Suppressor macrophage treated with lipopolysaccharide for 4 hours (primary cell): ENCODE measurements at places on chromosomes 1 and 21.

DNA sequence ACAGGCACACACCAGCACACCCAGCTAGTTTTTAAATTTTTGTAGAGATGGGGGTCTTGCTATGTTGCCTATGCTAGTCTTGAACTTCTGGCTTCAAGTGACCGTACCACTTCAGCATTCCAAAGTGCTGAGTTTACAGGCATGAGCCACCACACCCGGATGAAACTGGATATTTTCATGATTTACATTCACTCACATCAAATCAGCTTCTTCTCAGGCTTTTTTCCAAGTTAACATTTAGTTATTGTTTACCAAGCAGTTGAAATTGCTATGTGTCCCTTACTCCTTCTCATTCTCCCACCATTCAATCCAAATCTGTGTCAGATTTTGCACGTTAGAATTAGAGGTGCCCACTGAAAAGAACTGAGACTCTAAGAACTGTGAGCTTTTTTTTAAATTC lies 18.4 kb downstream of the RIT1 start:
- DNase-seq, result no peak

- no peak for DNase-seq
Observed at GRCh38 chr21:15801352-15801863, 71.6 kb downstream of the USP25 start.

DNA sequence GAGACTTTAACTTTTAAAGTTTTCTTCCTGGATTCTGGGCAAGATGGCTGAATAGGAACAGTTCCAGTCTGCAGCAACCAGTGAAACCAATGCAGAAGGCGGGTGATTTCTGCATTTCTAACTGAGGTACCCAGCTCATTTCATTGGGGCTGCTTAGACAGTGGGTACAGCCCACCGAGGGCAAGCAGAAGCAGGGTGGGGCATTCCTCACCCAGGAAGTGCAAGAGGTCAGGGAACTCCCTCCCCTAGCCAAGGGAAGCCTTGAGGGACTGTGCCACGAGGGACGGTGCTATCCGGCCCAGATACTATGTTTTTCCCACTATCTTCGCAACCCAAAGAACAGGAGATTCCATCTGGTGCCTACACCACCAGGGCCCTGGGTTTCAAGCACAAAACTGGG lies 121.0 kb downstream of the VAV3 start:
- peak; percentile 28 for DNase-seq

GRCh38 chr1:159944623-159945455 lies 574 bp downstream of the IGSF9 start:
- no peak for DNase-seq

DNA sequence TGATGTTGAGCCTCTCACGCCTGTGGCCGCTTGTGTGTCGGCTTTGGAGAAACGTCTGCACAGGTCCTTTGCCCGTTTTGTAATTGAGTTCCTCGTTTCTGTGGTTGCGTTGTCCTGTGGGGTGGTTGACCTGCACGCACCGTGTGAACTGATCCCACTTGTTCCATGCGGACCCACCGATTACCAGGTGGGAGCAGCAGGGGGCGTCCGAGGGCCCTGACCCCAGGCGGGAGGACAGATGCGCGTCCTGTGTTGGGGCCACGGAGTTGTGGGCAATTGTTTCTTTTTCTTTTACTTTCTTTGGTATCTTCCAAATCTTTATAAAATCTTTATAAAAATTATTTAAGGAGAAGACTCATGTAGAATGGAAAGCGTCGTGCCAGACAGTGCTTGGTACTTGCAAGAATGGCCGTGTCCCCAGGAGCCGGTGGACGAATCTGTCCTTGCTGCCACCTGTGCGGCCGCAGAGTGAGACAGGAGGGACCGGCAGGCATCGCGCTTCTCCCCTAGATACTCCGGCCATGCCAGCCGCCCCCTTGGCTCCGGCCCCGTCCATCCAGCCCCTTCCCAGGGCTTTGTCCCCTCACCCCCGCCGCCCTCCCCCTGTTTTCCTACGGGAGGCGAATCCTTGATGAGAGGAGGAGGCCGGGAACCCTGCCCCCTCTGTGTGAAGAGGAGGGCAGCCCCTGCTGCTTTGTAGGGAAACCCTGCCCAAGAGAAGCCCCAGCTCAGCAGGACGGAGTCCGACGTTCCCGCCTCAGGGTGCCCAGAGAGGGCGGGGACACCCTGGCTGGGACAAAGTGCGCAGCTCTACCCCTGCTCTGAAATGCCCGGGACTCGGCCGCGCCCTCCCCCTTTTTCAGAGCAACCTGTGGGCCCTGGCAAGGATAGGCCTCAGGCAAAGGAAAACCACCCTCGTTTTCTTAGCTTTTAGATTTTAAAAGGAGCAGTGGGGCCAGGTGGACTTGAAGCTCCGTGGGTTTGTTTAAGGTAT lies 41.7 kb downstream of the PRKCZ start:
- peak; percentile 56 for DNase-seq

GRCh38 chr1:78474092-78474491 lies 16.7 kb upstream of the PTGFR start:
- no peak for DNase-seq

- no peak for DNase-seq
Observed at GRCh38 chr1:159895286-159895685, 4.7 kb downstream of the CFAP45 start.

GRCh38 chr21:16976193-16976592 lies 536.6 kb upstream of the CXADR start:
- no peak for DNase-seq

GRCh38 chr1:74512170-74512915 lies at the start of gene LRRC53:
Gene LRRC53 (minus strand): TSS chr1:74512611. CDS start chr1:74483349, 29,262 bp downstream.
- no peak for DNase-seq

GRCh38 chr1:18639368-18640055 lies 8.9 kb downstream of the PAX7 start:
- no peak for DNase-seq
